Activated T-cell treated with anti-CD3 and anti-CD28 coated beads for 4 hours (primary cell): ENCODE measurements at places on chromosomes 1 and 21.

DNA sequence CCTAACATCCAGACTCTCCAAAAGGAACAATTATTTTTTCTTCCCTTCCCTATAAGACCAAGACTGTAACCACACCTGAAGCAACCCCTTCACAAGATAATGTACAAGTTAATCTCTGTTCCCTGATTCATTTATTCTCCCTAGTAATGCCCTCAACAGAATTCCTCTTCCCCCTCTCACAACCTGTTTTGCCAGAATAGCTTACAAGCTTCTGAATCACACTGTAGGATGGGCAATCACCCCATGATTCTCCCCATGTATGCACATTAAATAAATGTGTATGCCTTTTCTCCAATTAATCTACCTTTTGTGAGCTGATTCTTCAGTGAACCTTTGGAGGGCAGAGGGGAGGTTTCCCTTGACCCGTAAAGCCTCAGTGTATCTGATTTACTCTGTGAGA is 20.9 kb upstream of the RNF11 start:
- no peak for DNase-seq

GRCh38 chr1:229258757-229259060 is 12.2 kb upstream of the RAB4A start:
- DNase-seq: no peak

- DNase-seq: no peak
These were observed 113.4 kb downstream of the FAM78B start for GRCh38 chr1:166053395-166053794.

GRCh38 chr1:220730486-220730885 is 17.6 kb upstream of the MTARC2 start:
- no peak for DNase-seq

- peak; percentile 24 for DNase-seq
These were observed 623 bp downstream of the GNG4 start for GRCh38 chr1:235648954-235649367.

- no peak for DNase-seq
These were observed 59.2 kb downstream of the LYPLAL1 start for GRCh38 chr1:219232890-219233289.

GRCh38 chr1:39635871-39636210 is 3.6 kb downstream of the HEYL start:
- no peak for DNase-seq

DNA sequence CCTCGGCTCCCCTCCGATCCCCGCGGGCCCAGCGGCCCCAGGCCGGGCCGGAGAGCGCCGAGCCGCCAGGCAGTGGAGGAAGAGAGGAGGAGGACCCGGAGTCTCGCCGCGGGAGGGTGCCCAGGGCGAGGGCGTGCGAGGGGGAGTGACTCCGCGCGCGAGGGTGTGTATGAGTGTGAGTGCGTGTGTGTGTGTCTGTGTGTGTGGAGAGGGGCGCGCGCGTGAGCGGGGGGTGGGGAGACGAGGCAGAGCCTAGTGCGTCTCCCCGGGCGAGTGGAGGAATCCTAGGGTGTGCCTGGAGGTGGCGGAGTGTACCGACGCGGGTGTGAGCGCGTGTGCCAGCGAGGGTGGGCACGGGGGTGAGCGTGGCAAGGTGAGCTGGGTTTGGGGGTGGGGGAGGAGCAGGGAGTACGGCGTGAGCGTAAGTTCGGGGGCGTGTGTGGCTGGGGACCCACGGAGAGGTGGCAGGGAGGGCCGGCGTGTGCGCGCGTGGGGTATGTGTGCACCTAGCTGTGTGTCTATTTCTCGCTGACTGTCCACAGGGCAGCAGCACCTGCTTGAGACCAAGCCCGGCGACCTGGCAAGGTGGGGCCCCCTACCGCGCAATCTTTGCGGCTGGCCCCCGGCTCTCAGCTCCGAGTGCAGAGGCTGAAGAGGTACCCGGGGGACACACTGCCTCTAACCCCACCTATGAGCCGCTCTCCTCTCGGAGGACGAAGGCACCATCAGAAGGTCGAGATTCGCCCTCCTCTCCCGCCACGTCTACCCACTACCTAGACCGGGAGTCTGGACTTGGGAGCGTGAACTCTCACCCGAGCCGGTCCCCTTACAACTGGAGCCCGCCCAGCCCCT is 784 bp upstream of the KCND3 start:
- no peak for DNase-seq

DNA sequence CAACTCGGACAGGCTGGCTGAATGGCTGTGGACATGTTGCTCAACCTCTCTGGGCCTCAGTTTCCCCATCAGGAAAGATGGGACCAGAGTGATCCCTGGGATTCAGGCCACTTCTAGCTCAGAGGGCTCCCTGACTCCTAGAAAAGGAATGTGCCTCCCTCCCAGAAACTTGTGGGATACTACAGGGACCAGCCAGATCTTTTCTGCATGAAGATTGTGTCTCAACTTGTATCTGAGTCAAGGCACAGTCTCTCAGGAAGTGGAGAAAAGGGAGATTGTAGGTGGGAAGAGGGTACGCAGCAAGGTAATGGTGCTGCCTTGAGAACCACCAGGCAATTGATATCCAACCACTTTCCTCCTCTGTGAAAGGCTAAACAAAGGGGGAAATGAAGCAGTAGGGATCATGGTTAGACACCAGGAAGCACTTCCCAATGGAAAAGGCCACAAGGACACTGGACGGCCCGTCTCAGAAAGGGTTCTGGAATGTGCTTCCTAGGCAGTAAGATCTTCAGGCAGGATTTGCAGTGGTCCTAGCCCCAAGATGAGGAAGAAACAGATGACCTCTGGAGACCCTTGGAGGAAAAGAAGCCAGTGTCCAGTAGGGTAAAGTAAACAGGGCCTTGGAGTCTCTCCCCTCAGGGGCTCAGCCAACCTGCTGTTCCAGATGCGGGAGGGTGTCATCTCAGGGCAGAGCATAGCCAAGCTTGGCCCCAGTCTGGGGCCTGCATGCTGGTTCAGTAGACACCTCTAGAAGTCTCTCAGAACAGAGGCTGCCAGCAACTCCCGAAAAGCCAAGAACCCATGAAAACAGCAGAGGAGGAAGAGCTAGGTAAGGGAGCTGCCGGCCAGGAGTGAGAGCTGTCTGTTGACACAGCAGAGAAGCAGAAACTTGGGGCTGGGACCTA is 16.8 kb downstream of the IFFO2 start:
- DNase-seq: no peak

DNA sequence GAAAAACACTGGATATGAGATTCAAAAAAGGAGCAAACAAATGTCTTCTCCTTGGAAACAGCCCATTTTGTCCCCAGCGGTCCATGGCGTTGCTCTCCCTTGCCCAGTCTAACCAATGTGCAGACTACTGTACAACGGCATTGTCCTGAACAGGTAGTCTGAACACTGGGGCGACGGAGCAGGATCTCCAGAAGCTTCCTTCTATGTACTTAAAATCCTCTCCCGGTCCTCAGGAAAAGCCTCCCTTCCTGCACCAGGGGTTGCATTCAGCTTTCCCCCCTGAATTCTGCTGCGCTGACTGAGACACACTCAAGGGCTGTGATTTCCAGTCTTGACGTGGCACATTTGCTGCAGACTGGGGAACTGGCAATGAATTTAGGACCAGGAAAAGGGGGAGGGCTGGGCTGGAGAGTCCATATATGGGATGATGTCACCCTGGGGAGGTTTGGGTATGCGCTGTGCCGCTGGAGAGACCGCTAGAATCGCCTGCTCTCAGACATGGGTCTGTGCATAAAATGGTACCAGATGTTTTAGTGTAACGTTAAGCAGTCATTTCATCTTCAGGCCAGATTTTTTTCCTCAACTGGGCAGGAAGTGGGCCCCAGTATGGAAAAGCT is 275.9 kb upstream of the C1orf105 start:
- DNase-seq: no peak

DNA sequence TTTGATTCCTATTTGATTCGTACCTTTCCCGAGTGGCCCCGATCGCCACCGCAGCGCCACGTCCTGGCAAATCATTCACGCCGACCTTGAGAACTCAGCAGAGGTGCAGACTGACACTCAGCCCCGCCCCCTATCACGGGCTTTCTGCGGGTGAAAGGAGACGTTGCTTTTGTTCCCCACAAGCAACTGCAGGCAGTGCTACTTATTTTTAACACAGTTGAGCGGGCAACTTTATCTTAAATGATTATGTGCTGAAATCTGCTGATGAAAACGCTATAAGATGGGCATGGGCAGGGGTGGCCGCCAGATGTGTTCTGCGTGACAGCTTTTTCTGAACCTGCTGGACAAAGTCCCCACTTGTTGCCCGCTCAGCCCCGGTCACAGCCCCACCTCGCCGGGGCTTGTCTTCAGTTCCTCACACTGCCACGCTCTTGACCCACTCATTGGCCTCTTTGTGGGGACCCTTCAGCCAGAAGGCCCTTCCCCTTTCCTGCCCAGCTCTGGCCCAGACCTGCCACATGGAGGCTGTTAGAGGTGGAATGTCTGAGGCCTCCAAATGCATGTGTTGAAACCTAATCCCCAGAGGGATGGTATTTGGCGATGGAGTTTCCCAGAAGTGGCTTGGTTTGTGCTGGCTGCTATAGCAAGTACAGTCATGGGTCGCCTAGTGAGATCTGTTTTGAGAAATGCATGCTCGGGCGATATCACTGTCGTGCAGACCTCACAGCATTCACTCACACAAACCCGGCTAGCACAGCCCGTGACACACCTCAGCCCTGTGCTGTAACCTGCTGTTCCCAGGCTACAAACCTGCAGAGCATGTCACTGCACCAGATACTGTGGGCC is 15.7 kb upstream of the PDXK start:
- DNase-seq: no peak

DNA sequence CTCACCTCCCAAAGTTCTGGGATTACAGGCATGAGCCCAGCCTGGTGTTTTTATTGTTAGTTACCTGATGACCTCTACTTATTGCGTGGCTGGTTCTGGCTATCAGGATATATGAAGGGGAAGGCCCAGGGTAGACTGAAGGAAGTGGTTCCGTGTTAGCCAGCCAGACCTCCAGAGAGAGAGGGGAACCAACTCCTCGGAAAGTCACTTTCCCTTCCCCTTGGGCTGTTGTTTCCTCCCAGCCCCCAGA is 2.5 kb upstream of the RCSD1 start:
- no peak for DNase-seq

DNA sequence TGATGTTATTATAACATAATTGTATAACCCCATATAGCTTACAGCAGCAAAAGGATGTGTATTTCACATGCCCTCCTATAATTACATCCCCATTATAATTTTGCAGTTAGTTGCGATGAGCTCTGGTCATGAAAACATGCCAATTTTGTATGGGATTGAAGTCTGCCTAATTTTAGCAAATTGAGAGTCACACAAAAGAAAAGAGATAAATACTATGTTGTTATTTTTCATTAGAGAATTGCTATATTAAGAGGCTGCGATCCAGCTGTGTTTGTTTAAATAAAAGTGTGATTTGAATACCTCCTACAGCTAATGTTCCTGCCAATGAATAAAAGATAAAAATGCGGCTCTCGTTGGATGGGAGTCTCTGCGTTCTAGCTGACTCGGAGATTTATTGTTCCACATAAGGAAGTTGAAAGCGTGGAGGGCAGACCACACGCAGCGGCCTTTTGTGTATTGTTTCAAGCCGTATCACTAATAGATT is 461.0 kb upstream of the NFIA start:
- no peak for DNase-seq

GRCh38 chr1:18901952-18902522 is 318 bp downstream of the ALDH4A1 start:
- DNase-seq: no peak

DNA sequence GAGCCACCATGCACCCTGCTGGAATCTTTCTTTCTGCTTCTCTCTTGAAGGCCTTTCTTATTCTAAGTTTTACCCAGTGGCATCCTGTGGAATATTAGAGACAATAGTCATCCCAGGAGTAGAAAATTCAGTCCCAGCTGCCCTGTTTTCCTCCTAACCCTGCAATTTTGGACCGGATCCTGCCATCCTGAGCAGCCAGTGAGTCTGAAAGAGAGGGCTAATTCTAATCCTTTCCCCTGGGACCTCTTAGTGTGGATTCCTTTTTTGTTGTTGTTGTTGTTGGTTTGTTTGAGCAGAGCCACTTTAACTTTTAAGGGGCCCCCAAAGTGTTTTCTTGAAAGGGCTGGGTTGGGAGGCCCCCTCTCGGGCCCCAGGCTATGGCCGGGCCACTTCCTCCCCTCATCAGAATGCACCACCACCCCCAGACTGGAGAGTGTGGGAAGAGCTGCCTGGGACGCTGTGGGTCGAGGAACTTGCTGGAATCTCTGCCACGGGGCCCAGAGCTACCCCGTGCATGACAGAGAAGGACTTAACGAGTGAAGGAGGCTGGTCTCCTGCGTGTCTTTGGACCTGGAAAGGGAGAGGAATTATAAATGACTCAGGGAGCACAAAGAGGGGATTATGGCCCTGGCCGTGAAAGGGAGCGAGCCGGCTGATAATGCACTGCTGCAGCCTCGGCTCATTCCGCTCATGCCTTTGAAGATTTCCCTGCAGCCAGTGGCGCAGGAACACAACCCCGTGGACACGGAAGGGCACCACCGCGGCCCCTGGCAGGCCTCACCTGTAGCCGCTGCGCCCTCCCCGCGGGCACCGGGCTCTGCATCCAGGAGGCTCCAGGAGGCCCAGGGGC is 81.0 kb upstream of the AKT3 start:
- no peak for DNase-seq

GRCh38 chr21:15870819-15871218 is 141.0 kb downstream of the USP25 start:
- no peak for DNase-seq

GRCh38 chr1:88502886-88503285 is 181.2 kb upstream of the PKN2 start:
- no peak for DNase-seq

- peak; percentile 76 for DNase-seq
These were observed 7.3 kb upstream of the CTRC start for GRCh38 chr1:15430787-15431570.

GRCh38 chr1:238199325-238199724 is 308.6 kb upstream of the ZP4 start:
- DNase-seq: no peak

- DNase-seq: no peak
These were observed 15.6 kb downstream of the SZT2 start for GRCh38 chr1:43405219-43405875.

DNA sequence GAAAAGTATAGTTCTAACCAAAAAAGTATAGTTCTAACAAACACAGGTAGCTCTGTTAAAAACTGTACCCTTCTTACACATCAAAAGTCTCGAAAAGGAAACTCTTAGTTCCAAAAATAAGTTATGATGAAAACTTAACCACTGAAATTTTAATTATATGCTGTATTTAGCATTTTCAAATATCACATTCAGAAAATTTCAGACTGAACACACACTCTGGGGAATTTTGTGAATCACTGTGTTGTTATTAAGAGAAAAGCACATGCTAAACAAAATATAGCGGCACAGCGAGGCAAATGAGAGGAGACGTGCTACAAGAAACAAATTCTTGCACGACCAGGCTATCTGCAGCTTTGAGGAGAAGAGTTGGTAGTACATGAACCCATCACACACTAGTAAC is 30.4 kb downstream of the VAV3 start:
- DNase-seq: no peak

GRCh38 chr1:37851782-37852210 is 7.6 kb downstream of the MTF1 start:
- DNase-seq: no peak

DNA sequence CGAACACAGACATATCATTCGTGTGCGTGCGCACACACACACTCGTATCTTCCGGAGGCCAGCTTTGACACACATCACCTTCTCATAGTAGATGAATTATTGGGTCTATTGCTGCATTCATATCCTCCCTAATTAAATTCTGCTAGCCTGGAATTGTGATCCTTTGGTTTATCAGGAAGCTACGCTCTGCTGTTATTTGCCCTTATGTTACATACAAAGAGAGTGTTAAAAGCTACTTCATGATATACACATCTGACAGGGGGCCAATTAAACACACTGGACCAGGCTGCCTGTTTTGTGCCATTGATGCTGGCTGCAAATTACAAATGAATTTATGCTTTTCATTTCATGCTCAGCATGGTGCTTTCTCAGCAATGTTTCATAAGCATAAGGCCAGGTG is 252.0 kb downstream of the RHOU start:
- DNase-seq: no peak

- no peak for DNase-seq
These were observed 6.2 kb downstream of the DISP3 start for GRCh38 chr1:11485191-11485590.
